ENCODE measurements at places on chromosomes 2 and 18.

DNA sequence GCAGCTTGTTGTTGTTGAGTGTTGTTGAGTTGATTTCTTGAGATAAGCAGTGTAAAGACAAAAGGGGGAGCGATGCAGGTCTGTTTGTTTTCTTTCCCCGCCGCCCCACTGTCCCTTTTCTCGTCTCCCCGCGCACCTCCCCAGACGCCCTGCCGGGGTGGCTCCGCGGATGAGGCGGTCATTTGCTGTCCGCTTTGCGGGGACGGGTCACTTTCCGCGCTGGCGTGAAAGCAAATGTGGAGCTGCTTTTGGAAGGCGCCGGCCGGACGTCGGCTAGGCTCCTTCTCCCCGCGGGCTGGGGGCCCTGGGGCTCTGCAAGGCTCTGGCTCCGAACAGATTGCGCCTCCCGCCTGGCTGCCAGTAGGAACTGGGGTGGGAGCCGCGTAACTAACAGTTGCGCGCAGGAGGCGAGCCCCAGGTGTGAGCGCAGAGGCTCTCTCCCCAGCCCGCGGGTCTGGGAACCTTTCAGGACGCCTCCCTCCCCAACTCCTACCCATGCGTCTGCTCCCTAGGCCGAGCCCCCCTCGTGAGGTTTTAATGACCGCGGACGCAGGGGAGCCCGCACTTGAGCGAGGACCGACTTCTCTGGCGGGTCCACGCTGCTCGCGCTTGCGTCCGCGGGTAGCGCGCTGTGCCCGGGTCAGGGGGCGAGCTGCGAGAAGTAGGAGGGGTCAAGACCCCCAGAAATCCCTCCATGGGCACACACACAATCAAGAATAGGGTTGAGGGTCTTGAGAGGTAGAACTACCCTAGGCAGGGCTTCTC, 146.6 kb downstream of the MEIS1 start:
- no peak for DNase-seq

- no peak for DNase-seq
Observed at GRCh38 chr18:52523566-52523965, 183.6 kb downstream of the DCC start.

DNA sequence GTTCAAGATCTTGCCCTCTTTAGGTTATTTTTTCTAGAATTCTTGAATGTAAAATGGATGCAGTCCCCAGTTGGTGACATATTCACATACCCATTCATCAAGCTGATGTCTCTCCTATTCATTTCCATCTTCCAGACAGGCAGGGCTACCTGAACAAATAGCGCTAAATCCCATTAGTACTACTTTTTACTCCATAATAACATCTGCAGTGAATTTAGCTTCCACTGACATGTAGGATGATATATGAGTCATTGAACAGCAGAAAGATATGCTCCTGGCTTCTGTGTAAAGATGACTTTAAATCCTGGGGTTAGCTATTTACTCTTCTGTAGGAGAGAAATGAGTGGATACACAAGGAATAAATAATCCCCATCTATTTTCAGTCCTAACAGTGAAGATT, 194.7 kb downstream of the RND3 start:
- no peak for DNase-seq

- DNase-seq: no peak
Observed at GRCh38 chr2:169086893-169087467, 17.6 kb downstream of the DHRS9 start.

- DNase-seq: no peak
Observed at GRCh38 chr2:132253496-132254305, 91.9 kb upstream of the ANKRD30BL start.

GRCh38 chr18:13120255-13120654, 98.3 kb upstream of the LDLRAD4 start:
- DNase-seq: no peak

DNA sequence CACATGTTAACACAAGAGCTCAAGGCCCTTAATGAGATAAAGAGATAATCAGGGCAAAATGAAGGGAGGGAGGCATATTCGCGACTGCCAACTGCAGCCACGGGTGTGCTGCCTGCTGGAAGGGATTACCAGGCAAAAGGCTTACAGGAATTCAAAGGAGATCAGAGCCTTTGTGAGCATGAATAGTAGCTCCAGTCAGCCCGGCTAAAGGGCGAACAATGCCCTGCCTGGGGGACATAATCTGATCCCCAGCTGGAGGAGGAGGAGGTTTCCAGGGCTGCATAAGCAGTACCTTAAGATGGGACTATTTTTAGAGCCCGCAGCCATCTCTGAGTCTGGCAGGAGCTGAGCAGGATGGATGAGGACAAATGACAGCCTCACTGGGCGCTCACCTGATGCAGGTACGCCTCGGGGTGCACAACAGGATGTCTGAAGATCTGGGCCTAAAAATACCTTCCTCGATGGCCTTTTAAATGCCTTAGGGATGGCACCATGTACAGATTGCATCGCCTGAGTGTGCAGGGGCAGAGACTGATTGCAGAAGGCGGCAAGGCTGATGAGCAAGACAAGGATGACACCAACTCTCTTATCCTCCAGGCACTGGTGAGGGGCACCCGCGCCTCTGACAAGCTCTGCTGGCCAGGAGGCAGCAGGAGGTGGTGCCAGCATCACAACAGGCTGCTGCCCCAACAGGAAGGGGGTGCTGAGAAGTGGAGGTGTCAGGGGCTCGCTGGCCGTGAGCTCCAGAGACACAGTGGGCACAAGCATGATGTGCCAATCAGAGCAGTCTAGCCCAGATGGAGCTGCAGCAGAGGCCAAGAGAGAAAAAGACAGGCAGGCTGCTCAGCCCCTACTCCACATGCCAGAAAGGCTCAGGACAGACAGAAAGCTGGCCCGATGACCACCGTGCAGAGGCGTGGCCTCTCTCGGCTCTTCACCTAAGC, 111.4 kb downstream of the EIPR1 start:
- no peak for DNase-seq

DNA sequence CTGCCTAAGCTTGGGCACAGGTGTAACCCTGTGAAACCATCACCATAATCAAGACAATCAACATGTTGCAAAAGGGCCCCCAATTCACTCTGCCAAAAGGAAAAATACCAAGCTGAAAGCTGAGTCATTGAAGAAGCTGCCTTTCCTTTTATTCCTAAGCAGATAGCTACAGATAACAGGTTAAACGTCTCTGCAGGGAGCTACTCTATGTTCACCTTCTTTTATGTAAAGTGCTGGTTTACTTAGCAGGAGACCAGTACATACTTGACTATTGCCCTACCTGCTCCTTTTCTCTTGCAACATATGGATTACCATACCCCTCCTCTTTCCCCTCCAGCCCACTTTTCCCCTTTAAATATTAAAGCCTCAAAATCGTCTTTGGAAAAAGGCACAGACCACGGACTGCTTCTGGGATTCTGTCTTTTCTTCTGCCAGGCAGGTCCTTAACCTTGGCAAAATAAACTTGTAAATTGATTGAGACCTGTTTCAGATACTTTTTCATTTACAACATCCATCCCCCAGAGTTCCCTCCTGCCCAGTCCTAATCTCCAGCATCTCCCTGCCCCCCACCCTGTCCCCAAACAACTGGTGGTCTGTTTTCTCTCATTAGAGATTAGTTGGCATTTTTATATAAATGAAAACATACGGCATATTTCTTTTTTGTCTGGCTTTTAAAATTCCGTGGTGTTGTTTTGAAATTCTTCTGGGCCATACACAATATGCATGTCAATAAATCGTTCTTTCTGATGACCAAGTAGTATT, 37.8 kb upstream of the LDLRAD4 start:
- no peak for DNase-seq

DNA sequence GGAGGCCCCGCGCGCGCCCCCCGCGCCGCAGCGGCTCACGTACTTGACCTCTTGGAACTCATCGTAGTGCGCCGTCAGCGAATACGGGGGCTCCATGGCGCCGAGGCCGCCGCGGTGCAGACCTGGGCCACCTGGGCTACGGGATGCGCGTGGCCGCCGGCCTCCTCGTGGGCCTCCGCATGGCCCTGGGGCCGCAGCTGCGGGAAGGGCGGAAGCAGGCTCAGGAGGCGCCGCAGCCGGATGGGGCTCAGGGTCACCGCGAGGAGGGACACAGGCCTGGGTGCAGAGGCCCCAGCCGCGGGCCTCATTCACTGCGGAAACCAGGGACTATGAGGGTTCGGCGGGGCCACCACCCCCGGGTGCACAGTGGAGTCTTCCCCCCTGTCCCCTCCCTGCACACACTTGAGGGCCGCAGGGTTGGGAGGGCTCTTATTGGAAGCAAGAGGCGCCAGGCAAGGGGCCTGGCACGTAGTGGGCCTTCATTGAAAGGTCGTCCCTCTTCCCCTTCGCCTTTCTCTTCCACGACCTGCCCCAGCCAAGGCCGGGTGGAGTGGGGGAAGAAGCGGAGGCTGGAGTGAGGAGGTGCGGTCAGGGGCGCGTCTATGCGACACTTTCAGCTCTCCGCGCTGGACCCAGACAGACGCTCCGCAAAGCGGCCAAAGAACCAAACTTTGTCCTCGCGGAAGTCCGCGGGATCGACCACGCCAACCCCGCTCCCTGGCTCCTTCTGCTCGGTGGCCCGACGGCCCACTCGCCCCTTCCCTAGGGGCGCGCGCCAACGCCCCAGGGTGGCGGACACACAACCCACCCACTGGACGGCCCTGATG, 863 bp downstream of the ECEL1 start:
- DNase-seq: no peak

DNA sequence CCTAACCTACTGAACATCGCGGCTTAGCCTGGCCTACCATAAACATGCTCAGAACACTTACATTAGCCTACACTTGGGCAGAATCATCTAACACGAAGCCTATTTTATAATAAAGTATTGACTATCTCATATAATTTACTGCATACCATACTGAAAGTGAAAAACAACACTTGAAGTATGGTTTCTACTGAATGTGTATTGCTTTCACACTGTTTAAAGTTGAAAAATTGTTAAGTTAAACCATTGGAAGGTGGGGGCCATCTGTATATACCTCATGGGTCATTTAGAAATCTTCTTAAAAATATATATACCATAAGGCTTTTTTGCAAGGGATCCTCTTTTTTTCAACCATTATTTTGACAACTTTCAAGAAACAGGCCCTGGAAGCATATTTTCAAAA, 16.5 kb downstream of the RNF149 start:
- no peak for DNase-seq

- DNase-seq: no peak
Observed at GRCh38 chr18:58676270-58676669, 5.0 kb downstream of the MALT1 start.

DNA sequence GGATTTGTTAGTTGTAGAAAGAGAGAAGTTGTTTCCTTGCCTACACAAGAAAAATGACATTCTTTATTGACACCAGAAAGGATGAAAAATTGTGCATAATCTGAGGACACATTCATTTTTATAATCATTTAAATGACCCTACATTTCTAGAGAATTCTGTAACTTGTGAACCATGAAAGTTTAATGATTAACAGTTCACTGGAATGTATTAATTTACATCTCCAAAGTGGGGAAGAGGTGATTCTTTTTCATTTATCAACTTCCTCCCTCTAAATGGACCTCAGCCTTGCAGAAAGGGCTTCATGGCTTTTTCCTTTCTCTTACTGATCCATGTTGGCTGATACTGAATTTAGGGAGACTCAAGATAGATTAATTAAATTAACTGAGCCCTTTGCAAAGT, 565.2 kb upstream of the LINC00305 start:
- no peak for DNase-seq

- DNase-seq: no peak
Observed at GRCh38 chr2:7030810-7031209, 113.6 kb downstream of the RNF144A start.

- DNase-seq: peak; percentile 25
Observed at GRCh38 chr18:45106331-45106774, 425.7 kb downstream of the SETBP1 start.

GRCh38 chr18:12324991-12325725, 17.1 kb downstream of the TUBB6 start:
- DNase-seq: no peak

- DNase-seq: no peak
Observed at GRCh38 chr18:15165048-15165447, 417.1 kb downstream of the ANKRD30B start.

GRCh38 chr2:26655611-26656195, 14.5 kb upstream of the CIB4 start:
- no peak for DNase-seq

DNA sequence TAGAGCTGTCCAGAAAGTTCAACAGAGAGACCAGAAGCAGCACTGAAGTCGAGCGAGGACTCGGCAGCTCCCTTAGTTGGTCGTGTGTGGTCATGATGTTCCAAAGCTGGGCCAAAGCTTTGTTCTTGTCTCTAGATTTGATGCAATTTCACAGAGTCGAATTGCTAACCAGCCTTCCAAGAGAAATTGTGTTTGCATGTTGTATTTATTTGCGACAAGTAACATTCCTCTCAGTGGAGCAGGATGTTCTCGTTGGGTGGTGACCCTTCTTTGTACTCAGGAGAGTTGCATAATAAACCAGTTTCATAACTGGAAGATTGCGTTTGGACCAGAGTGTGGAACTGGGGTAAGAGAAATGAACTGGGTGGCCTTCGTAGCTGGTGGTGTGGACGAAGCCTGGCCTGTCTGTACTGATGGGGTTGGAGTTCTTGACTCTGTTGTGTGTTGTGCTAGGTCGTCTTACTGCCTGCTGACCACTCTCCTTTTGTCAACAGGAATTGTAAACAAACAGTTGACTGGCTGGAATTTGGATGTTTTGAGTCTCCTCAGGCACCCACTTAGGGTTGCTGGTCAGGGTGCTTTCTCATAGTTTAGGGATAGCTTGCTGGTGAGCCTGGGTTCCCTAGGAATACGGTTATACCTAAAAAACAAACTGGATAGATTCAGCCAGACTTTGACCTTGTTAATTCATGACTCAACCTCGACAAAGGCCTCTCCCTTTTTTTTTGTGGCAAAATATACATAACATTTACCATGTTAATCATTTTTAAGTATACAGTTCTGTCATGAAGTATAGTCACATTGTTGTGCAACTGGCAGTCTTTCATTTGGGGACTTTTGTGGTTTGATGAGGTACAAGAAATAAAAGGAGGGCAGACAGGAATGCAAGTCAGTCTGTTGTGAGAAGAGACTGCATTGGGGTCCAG, 28.9 kb upstream of the TOGARAM2 start:
- no peak for DNase-seq

DNA sequence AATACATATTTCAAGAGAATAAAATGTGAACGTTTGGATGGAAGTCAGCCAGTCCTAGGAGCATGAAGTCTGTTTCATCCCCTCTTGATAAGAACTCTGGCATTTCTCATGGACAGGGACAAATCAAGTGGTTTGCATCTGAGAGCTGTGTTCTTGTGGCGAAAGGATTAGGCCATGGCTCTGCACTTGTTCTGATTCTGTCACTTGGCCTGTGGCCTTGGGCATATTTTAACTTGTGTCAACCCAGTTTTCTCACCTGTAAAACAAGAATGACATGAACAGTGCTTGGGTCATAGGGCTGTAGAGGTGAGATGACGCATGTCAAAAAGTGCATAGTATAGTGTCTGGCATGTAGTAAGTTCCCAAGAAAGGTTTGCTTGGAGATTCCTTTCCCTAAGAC, 125.8 kb downstream of the MGAT5 start:
- no peak for DNase-seq

GRCh38 chr2:169112841-169113240, 43.5 kb downstream of the DHRS9 start:
- DNase-seq: no peak

GRCh38 chr18:26556573-26556972, 8.2 kb upstream of the KCTD1 start:
- DNase-seq: no peak

Data from germinal center (tissue), 1 donor.